ENCODE measurements at places on chromosomes 4 and X. TPM values are rescaled to one million over a fixed set of nuclear protein-coding genes. Genes with fewer than 3 reads are reported as not detected.

- DNase-seq, result no peak
Observed at GRCh38 chr4:138192113-138192512, 50.0 kb downstream of the SLC7A11 start.

Gene CCSER1
- total RNA-seq, result under 0.01 TPM

- DNase-seq, result peak; percentile 43
Observed at GRCh38 chrX:106959901-106960300, 39.7 kb downstream of the CLDN2 start.

- DNase-seq, result peak; percentile 62
Observed at GRCh38 chr4:118816538-118817177, 19.3 kb downstream of the SEC24D start.

Gene AADAT
- 6.2 TPM for total RNA-seq

Gene FAT1
- total RNA-seq, result 114 TPM

Gene CCKAR
- 3.1 TPM for total RNA-seq

DNA sequence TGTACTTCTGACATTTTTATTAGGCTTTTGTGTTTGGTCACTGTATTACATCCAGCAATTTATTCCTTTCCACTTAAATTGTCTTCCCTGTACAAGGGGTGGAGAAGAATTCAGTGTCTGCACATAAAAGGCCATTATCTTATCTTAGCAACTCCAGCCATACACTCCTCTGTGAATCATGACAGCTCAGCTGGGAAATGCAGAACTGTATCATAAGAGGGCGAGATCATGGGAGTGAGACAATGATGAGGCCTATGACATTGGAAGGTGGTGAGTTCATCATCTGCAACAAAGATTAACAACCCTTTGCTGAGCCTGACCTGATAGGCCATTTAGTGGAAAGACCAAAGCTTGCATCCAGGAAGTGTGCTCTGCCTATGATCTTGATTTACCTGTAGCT lies 33.3 kb downstream of the SLIT2 start:
- DNase-seq, result peak; percentile 72

DNA sequence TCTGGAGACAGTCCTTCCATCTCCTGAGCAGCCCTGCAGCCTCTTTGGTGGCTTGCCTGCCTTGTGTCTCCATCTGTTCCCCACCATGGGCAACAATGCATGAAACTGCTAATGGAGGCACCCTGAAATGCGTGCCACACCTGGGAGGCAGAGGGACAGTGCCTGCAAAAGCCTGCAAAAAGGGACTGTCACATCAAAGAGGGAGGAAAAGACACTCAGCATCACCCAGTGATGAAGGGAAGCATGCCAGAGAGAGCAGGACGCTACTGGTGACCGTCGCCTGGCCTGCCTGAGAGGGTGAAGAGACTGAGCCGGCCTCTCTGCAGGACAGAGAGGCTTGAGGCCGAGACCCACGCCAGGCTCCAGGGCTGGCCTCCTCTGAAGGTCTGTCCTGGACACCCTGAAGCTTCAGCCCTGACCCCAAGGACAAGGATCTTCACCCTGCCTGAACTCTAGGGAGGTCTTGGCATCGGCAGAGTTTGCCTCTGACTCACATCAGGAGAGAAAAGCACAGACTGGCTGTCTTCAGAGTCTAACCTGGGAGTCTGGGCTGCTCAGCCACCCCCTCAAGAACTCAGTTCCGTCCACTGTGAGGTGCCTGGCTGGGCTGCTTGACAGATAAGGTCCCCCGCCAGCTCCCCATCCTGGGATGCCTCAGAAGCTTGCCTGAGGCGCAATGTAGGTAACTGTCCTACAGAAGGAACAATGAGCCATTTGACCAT lies 8.1 kb downstream of the ACSL1 start:
- DNase-seq, result no peak

GRCh38 chrX:80014141-80014940 lies at the start of gene TBX22:
TSS of gene TBX22 (plus strand) at chrX:80014753. CDS start at chrX:80022270, 7,517 bp downstream.
- no peak for DNase-seq

Gene CXCL11
- total RNA-seq, result not detected

DNA sequence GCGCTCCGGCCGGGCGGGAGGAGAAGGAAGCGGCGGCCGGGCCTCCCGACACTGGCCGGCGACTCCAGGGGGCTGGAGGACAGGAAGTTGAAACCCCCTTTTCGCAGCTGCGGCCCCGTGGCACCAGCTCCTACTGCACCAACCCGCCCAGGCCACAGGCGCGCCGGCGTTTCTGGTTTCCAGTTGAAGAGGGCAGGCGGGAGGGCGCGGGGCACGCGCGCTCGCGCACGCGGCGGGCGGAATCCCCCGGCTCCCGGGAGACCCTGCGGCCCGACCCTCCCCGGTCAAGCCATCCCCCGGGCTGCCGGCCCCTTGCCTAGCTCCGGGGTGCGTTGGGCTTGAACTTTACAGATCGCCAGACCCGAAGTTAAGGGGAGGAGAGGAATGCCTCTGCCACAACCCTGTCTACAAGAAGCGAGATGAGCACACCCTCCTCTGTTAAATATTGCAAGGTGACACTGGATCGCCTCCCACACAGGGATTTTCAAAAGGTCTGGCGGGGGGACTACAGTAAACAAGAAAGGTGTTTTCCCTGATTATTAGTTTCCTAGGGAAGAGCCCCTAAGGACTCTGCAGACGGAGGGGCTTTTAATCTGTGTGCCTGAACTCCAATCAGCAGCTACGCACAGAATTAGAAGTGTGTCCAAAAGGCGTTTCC lies 1.4 kb downstream of the ELOVL6 start:
- peak; percentile 31 for DNase-seq

Gene CDKL2
- total RNA-seq, result 7.5 TPM

Gene CYLC1
- total RNA-seq, result not detected

- peak; percentile 94 for DNase-seq
Observed at GRCh38 chr4:17082186-17082585, 183.7 kb upstream of the LDB2 start.

DNA sequence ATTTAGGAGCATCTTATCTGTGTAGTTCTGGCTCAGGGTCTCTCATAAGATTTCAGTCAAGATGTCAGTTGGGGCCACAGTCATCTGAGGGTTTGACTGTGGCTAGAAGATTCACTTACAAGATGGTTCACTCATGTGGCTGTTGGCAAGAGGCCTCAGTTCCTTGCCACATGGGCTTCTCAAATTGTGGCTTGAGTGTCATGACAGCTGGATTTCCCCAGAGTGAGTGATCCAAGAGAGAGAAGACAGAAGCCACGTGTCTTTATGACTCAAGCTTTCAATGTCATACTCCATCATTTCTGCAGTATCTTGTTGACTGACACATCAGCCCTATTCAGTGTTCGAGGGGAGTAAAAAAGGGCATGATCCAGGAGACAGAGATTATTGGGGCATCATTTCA lies 131.3 kb upstream of the AP1S2 start:
- DNase-seq, result no peak

DNA sequence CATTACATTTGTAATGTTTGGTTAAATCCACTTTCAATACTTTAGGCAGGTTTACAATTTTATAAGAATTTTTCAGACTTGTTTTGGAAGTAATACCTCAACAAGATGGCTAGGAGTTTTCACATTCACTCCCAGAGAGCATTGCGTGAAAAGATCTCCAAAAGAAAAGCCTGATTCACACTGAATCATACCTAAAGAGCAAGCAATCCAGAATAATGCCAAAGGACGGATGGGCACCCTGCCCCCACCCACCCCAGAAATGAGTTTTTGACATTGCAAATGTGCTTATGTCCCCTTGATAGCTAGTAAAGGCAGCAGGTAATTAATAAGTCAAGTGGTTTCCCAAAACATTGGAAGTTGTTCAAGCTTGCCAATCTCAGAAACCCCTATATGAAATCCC lies 557.7 kb upstream of the TENM3 start:
- peak; percentile 62 for DNase-seq

DNA sequence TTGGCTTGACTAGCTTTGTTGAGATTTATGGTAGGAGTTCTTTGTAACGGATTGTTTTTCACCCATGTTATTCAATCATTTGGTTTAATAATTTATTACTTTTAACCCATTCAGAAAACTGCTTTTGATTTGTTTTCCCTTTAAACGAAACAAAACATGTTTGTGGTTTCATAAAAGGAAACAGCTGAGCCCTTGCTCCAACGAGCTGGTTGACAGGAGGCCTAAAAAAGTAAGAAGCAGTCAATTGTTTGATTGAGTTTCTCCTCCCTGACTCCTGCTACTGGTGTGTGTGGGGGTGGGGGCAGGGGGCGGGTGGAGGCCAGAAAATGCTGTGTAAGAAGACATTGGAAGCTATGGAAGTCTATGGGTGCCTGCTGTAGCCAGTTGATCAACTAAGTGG lies 102.8 kb downstream of the CHRDL1 start:
- DNase-seq, result no peak

GRCh38 chrX:139932073-139932900 lies 566 bp downstream of the ATP11C start:
- DNase-seq, result no peak

GRCh38 chr4:91734682-91735081 lies 569.1 kb upstream of the GRID2 start:
- DNase-seq, result no peak

GRCh38 chr4:16195209-16195608 lies 31.1 kb downstream of the TAPT1 start:
- no peak for DNase-seq

GRCh38 chrX:70301716-70302115 lies 11.8 kb downstream of the KIF4A start:
- peak; percentile 39 for DNase-seq

DNA sequence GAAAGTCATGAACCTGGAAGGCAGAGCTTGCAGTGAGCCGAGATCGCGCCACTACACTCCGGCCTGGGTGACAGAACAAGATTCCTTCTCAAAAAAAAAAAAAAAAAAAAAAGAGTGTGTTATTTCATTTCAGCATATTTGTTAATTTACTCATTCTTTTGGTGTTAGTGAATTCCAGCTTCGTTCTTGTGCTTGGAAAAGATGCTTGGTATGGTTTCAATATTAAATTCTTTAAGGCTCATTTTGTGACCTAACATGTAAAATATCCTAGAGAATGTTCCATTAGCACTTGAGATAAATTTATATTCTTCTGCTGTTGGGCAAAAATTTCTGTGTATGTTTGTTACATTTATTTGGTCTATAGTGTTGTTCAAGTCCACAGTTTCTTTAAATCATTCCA lies 66.8 kb downstream of the SPIN3 start:
- DNase-seq, result no peak

- DNase-seq, result peak; percentile 40
Observed at GRCh38 chr4:88526221-88526815, 2.7 kb upstream of the PYURF start.

Gene FBXL5
- total RNA-seq, result 129 TPM

GRCh38 chrX:150446995-150447394 lies 83.9 kb downstream of the MAMLD1 start:
- peak; percentile 56 for DNase-seq

DNA sequence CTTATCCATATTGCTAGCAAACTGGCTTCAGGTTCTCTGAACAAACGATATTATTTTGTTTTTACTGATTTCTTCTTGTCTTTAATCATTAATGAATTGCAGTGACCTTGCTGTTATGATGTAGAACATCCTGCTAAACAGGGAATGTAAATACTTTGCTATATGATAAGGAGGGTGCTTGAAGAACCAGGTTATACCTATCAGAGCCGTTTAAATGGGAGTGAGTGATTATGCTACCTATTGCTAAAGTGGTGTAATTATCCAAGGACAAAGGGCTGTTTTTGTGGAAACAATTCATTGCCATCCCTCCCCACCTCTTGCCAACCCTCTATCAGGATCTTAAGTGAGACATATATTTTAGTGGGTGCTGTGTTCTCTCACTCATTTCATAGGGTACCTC lies 788.9 kb downstream of the RPA4 start:
- no peak for DNase-seq

- no peak for DNase-seq
Observed at GRCh38 chr4:147236806-147237205, 244.1 kb upstream of the EDNRA start.

Gene GPR119
- total RNA-seq, result not detected

- no peak for DNase-seq
Observed at GRCh38 chr4:38567457-38567856, 96.5 kb upstream of the KLF3 start.

Gene DMP1
- total RNA-seq, result not detected

DNA sequence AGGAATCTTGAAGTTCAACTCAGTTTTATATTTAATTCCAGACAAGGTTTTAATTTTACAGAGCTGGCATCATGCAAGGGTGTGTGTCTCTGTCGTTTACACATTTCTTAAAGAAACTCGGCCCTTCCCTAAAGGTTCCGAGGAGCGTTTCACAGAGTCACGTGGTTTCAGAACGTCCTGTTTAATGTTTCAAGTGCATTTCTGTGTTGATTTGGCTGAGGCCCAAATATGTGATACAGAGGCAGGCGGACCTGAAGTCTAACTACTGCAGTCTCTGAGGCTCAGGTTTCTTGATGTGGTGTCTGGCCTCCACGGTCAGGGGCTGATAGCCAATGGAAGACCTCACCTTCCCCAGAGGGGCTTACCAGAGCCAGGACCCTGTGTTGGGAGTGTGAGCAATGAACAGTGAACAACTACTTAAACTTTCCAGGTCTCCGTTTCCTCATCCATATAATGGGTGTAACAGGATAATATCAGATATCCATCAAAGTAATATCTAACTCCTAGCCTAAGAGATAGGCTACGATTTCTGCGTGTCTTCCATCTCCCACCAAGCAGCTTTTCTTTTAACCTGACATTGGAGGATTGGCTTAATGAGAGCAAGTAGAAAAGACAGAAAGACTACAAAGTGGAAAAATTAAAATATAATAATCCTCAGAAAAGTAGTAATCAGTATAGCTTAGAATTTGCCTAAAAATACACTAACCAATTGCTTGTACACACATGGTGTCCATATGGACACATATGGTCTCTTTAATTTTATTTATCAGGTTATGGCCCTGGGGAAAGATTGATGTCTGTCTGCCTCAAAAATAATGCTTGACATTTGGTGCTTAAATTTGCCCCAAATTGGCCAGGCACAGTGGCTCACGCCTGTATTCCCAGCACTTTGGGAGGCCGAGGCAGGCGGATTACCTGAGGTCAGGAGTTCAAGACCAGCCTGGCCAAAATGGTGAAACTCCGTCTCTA lies 50.0 kb upstream of the TRIM2 start:
- peak; percentile 66 for DNase-seq

DNA sequence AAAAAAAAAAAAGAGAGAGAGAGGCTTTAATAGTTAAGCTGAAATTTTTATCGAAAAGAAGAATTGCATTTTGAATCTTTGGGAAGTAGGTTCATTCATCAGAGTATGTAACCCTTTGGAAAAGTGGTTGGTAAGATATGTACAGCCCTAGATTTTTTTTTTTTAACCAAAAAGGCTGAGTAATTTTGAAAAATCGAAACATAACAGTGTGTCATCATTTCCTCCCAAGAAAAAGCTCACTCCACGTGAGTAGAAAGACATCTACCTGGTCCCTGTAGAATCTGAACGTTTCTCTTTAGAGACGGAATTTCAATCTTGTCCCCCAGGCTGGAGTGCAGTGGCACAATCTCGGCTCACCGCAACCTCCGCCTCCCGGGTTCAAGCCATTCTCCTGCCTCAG lies 16.2 kb downstream of the SHOX start:
- DNase-seq, result no peak

Gene TSPAN7
- total RNA-seq, result 0.82 TPM

Gene UCHL1
- total RNA-seq, result 2,143 TPM

Measured in fibroblast of the aortic adventitia (primary cell).